ENCODE measurements at places on chromosomes 4 and X.

DNA sequence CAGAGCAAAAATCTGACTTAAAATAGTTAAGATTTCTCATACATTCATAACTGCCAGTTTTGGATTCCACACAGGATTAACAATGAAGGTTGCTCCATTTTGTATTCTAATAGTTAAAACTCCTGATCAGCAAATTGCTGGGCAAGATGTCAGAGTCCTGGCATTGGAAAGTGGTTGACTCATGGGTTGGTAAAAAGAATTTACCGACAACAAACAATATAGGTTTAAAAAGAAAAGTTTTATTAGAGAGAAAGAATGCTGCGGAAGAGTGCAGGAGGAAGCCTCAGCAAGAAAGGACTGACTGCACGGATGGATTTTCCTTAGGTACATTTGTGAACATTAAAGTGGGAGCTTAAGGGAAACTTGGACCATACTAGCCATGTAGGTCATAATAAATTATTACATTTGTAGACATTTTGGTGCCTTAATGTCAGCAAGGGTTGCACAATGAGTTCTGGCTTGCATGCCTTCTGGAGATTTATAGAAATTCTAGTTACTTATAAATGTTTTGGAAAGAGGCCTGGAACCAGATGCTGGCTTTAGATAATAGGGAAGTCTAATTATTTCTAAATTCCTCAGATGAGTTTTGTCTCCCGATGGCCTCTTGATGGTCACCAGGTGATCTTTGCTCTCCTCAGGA is 25.4 kb upstream of the IL2 start:
- DNase-seq, result no peak

- DNase-seq, result no peak
Measured at GRCh38 chr4:340011-340410, 2.4 kb downstream of the ZNF141 start.

DNA sequence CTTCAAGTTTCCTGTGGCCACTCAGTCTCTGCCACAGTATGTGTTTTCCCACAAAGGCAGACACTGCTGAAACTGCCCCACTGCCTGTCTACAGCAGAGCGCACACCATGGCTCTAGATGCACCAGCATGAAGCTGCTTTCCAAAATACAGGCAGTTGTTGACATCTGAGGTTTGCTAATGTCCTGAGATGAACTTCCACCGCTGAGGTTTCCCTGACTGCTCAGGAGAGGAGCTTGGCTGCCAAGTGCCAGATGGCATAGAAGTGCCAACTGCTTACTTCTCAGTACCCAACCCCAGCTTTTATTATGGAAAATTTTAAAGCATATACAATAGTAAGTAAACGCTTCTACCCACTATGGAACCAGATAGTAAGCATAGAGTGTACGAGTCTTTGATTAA is 61.0 kb upstream of the EXOC1L start:
- no peak for DNase-seq

DNA sequence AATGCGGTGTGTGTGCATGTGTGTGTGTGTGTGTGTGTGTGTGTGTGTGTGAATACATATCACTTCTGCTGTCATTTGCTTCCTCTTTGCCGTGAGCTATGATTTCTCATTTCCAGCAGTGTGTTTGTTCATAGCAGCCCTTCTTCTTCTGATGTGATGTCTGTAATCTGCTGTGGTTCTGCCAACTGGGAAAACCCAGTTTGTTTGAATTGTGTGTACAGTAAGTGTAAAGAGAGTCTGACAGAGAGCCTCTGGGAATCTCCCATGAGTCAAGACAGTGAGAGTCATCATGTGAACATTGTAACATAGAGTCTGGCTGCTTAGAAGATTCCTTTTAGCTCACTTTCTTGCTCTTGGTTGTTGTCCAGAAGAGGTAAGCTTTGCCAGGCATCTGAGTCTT is 8.4 kb upstream of the NWD2 start:
- no peak for DNase-seq

DNA sequence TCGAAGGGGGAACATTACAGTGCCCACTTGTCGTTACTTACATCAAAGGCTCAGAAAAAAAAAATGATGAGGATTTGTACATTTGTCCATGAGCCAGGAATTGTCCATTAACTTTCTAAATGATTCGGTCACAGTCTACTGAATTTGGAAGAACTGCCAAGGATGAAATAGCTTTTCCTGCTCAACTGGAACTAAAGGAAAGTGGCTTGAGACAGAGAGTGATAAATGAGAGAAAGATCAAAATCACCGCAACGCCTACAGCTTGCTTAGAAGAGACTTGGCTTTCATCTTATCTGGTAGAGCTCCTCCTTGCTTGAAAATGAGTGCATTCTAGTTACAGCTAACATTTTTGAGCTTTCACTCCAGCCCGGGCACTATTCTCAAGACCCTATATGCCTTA is 55.5 kb upstream of the ADGRG2 start:
- no peak for DNase-seq

- no peak for DNase-seq
Measured at GRCh38 chr4:156456830-156457229, 503.2 kb upstream of the CTSO start.

- no peak for DNase-seq
Measured at GRCh38 chr4:153931804-153932203, 142.9 kb upstream of the SFRP2 start.

GRCh38 chr4:89303177-89303576 is 4.4 kb downstream of the GPRIN3 start:
- DNase-seq, result no peak

GRCh38 chrX:136387951-136388502 is 87.3 kb downstream of the ADGRG4 start:
- no peak for DNase-seq

DNA sequence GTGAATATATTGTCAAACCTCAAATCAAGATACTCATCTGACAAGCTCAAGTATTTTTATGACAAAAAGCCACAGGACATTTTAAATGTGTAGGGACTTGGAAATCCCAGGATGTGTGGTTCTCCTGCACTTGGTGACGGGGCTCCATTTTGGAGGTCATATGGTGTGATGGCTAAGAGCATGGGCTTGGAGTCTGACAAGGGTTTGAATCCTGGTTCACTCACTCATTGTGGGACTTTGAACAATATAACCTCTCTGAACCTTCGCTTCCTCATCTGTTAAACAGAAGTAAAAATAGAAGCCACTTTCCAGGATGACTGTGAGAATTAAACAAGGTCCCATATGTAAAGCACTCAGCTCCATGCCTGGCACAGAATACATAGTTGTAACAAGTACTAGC is 99.6 kb downstream of the SMIM20 start:
- no peak for DNase-seq

DNA sequence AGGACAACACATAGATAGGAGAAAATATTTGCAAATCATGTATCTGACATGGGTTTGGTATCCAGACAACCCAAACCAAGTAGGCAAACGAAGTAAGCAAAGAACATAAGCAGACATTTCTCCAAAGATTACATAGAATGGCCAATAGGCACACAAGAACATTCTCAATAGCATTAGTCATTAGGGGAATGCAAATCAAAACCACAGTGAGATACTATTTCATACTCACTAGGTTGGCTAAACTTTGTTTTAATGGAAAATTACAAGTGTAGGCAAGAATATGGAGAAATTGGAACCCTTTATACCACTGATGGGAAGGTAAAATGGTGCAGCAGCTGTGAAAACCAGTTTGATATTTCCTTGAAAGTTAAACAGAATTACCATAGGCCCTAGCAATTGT is 74.7 kb downstream of the CHRNA9 start:
- no peak for DNase-seq

GRCh38 chrX:3176439-3176820 is 135.2 kb downstream of the ARSF start:
- no peak for DNase-seq

GRCh38 chrX:50680990-50681389 is 133.0 kb downstream of the SHROOM4 start:
- no peak for DNase-seq

DNA sequence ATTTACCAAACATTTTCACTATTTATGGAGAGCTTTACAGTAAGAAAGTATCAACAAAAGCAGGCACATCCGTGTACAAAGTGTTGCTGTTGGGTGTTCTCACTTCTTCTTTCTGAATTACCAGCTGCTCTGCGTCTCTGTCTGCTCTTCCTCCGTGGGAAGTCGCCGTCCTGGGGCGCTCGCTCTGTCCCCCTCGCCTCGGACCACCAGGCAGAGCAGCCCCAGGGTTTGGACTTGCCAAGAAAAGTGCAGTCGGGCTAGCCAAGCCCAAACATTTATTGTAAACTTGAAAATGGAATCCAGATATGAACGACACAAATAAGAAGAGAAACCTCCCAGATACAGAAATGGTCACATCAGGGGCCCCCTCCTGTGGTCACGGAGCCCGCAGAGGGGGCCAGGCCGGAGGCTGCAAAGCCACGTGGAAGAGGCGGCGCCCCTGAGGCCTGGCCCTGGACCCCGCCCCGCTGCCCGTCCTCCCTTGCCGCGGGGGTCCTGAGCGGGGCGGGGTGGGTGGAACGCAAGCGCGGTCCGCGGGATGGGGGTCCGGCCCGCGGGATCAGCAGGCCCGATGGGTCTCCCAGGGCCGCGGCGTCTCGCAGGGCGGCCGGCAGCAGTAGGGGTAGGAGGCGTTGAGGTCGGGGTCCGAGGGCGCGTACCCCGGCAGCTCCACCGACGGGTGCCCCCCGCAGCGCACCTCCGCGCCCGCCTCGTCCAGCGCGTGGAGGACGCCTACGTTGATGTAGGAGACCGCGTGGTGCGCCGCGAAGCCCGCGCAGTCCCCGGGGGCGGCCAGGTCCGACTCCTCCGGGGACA is 1.5 kb downstream of the TMEM271 start:
- no peak for DNase-seq

GRCh38 chr4:6461301-6462165 is 10.9 kb downstream of the PPP2R2C start:
- DNase-seq, result no peak

DNA sequence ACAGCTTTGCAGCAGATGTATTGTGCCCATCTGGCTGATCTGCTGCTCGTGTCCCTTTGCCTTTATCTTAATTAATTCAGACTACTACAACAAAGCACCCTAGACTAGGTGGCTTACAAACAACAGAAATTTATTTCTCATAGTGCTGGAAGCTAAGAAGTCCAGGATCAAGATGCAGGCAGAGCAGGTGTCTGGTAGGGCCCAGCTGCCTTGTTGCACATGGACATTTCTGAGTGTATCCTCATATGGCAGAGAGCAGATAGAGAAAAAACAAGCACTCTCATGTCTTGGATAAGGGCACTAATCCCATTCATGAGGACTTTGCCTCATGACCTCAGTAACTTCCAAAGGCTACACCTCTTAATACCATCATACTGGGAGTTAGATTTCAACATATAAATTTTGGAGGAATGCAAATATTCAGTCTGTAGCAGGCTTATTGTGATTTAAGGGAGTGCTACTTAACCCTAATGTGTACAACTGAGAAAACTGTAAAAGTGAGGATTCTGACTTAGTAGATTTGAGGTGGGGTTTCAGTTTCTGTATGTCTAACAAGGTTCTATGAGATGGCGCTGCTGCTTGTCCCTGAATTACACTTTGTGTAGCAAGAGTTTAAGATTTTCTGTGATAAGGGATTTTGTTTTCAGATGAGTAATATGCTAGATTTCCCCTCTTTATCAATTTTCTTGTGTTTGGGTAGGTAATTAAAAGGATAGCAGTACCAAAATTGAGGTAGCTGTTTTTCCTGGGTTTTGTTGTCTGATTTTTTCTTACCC is 473.2 kb upstream of the TECRL start:
- DNase-seq, result no peak

- DNase-seq, result no peak
Measured at GRCh38 chrX:72276478-72276953, 532 bp downstream of the RPS4X start.

DNA sequence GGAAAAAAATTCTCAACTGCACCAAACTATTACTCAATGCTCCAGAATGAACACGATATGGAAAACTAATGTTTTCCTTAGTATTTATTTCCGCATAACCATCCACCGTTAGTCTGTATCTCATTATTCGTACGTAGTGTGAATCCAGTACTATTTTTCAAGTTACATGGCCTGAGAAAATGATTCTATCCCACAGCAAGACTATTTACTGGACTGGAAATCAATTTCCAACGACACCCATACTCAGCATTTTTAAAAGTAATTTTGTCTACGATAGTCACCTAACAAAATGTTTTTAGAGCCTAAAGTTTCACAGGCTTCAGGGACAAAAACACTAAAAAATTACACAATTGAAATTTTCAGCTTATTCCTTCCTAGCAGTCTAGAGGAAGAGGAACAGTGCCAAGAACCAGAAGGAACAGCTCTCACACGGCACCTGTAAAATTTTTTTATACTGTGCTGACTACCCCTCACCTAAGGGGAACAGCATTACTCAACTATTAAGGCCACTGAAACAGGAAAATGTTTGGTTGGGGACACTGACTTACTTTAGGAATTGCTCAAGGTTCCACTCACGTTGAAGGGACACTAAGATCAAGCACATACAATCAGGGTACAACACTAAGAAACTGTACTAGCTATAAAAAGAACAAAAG is 9.6 kb downstream of the UBE2D3 start:
- no peak for DNase-seq

DNA sequence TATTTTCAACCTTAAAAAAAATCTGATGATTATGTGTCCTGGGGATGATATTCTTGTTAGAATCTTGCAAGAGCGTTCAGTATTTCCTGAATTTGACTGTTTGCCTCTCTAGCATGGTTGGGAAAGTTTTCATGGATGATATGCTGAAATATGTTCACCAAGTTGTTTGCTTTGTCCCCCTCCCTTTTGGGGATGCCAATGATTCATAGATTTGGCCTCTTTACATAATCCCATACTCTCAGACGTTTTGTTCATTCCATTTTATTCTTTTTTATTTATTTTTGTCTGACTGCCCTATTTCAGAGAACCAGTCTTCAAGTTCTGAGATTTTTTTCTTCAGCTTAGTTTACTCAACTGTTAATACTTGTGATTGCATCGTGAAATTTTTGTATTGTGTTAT is 415.1 kb downstream of the FAM47B start:
- no peak for DNase-seq

GRCh38 chr4:16199093-16199492 is 27.2 kb downstream of the TAPT1 start:
- DNase-seq, result no peak

DNA sequence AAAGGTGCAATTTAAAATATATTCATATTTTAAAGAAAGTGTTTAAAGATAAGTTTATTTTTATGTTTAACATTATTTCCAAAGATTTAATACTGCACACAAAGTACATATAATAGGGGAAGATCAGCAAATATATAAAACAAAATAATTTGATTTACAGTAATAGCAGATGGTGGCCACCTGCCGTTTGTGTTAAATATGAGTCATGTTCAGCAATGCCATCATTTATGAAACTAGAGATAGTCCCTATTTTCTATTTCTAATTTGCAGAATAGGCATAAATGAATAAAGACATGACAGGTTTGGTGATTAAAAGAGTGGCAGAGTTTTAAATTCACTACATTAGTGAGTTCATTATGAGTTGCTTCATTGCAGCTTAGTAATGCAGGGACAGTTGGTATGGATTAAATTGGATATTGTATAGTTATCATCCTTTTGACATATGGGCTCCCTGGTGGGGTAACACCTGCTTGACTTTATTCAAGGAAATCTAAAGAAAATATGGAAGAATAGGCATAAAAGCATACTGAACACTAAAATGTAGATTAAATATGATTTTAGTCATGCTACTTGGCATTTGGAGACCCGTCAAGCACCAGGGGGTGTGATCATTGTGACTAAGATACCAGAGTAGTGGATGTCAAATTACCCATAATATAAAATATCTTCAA is 78.8 kb upstream of the BANK1 start:
- no peak for DNase-seq

GRCh38 chr4:146255463-146255862 is 41.1 kb downstream of the REELD1 start:
- no peak for DNase-seq

GRCh38 chrX:63746278-63746677 is 38.7 kb downstream of the ARHGEF9 start:
- no peak for DNase-seq
